ENCODE measurements at places on chromosomes 12 and 14.
A peak's percentile ranks its signal among the peaks of the same experiment; 100 is the strongest.

GRCh38 chr12:7571257-7571656 lies 67.7 kb upstream of the CD163 start:
- DNase-seq, result no peak

GRCh38 chr12:74722709-74723108 lies 185.1 kb downstream of the ATXN7L3B start:
- DNase-seq, result no peak

- no peak for DNase-seq
Measured at GRCh38 chr12:80234667-80235066, 135.3 kb downstream of the OTOGL start.

DNA sequence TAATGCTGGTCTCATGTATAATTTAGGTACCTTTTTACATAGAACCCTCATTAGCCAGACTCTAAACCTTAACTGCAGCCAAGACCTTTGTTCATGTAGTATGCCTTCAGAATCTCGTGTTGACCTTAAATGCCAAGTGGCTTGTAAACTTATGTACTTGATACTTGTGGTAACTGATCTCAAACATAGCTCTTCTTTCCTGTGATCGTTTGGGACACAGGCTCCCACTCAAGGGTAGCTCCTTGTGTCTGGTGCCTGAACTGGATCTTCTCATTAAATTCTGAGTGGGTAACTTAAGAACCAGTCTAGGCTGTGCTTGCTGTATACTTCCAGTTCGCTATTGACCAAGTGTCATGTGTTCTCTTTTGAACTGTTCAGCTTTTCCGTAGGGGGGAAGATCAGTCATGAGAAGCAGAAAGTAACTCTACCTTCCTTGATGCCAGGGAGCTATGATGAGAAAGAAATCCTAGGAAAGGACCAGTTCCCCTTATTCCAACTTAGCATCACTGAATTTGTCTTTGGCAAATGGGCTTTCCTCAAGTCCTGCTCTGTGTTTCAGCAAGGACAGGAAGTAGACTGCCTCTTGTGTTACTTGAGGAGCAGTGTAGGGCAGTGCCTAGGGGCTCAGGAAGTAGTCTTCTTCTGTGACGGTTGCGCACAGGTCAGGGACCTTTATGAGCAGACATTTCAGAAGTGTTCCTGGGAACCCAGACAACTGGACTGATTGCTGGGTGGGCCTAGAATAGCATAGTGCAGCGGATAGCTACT lies 2.5 kb downstream of the LGALS3 start:
- DNase-seq, result no peak

GRCh38 chr14:73742520-73743238 lies 28.5 kb upstream of the PNMA1 start:
- DNase-seq, result no peak

GRCh38 chr14:88556581-88556980 lies 1.8 kb upstream of the PTPN21 start:
- no peak for DNase-seq

DNA sequence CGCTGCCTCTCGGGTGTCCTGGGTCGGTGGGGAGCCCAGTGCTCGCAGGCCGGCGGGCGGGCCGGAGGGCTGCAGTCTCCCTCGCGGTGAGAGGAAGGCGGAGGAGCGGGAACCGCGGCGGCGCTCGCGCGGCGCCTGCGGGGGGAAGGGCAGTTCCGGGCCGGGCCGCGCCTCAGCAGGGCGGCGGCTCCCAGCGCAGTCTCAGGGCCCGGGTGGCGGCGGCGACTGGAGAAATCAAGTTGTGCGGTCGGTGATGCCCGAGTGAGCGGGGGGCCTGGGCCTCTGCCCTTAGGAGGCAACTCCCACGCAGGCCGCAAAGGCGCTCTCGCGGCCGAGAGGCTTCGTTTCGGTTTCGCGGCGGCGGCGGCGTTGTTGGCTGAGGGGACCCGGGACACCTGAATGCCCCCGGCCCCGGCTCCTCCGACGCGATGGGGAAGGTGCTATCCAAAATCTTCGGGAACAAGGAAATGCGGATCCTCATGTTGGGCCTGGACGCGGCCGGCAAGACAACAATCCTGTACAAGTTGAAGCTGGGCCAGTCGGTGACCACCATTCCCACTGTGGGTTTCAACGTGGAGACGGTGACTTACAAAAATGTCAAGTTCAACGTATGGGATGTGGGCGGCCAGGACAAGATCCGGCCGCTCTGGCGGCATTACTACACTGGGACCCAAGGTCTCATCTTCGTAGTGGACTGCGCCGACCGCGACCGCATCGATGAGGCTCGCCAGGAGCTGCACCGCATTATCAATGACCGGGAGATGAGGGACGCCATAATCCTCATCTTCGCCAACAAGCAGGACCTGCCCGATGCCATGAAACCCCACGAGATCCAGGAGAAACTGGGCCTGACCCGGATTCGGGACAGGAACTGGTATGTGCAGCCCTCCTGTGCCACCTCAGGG lies 679 bp downstream of the ARF6 start:
- peak; percentile 61 for DNase-seq

DNA sequence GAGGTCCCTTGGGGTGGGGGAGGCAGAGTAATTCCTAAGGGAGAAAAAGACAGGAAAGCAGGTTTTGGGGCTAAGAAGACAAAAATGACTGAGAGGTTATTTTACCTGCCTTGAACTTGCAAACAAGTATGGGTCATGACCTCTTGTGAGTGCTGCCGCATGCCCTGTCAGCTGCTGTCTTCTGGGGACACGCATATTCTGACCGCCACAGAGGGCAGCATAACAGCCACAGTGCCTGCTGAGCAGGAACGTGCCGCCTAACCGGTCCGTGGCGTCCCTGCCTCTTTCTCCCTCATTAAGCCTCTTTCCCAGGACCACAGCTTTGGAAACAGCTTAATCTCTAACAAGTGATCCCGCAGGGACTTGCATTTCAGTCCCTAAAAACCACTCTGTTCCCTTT lies 51.3 kb upstream of the KCNA1 start:
- no peak for DNase-seq

- no peak for DNase-seq
Measured at GRCh38 chr12:126773012-126773411, 1494.0 kb upstream of the TMEM132C start.

DNA sequence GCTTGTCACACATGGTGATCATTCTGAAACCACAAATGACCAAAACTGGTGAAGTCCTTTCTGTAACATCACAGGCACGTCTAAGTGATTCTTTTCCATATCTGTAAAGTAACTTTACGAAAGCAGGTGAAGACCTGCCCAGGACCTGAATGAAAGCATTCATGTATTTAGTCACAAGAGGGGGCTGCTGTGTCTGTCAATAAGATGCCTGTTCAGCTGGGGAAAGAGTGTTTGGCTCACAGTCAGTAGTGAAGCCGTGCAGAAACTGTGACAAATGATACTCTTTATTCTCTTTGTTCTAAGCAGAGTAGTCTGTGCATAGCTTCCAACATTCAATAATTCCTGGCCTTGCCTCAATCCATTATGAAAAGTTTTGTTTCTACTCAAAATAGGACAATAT lies 373.5 kb upstream of the OR4E1 start:
- no peak for DNase-seq

DNA sequence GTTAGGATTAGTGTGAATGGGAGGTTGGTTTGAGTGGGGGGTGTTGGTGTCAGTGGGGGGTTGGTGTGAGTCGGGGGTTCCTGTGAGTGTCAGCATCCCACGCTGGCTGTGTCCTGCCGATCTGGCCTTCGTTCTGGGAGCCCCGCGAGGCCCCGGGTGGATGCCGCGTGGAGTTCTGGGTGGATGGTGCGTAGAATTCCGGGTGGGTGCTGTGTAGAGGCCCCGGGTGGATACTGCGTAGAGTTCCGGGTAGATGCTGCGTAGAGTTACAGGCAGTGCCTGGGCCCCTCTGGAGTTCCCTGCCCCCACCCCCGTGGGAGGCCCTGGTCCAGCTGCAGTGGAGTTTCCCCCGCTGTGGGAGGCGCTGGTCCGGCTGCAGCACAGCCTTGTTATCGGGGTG lies 8.7 kb downstream of the NOC4L start:
- DNase-seq, result no peak

- DNase-seq, result no peak
Measured at GRCh38 chr12:115075552-115076170, 391.7 kb upstream of the TBX3 start.

DNA sequence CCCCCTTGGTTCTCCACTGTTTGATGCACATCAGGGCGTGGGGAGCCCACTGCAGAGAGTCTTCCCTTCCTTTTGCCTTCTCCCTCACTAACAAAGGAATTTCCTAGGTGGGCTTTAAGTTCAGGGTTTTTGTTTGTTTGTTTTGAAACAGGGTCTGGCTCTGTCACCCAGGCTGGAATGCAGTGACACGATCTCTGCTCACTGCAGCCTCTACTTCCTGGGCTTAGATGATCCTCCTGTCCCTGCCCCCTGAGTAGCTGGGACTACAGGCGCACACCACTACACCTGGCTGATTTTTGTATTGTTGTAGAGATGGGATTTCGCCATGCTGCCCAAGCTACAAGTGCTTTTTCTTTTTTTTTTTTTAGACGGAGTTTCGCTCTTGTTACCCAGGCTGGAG lies 33.8 kb downstream of the EP400 start:
- no peak for DNase-seq

GRCh38 chr14:60621386-60621785 lies 27.9 kb downstream of the SIX1 start:
- no peak for DNase-seq
